Kidney glomerular epithelial cell (primary cell): ENCODE measurements at places on chromosomes 6 and 20.

GRCh38 chr6:117951783-117952182 is 44.7 kb downstream of the SLC35F1 start:
- DNase-seq = no peak

DNA sequence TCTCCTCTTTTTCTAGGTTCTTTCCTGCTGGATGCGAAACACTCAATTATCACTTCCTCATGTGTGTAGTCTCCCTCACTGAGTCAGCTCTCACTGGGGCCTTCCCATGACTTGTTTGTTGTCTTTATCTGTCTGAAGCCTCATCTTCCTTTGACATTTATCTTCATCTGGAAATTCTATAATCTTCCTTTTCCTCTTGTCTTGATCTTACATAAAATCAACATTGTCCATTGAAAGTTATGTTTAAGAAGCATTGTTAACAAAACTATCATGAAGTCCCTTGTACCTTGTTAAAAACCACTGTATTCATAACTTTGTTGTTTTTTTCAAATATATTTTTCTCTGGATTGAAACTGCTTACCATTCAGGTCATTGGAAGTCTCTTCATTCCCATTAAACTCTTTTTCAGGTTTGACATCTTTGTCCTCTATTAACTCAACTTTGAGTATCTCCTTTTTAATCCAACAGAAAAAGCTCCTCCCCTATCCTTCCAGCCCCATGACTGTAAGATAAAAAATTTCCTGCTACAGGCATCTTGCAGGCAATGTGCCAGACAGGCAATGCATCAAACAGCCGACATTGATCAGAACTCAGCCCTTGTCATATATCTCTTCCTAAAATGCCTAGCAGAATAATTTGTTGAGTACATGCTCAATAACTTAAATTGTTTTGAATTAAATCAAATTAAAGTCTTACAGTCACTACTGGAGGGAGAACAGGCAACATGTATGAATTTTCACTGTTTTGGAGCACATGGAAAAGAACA is 34.8 kb downstream of the MYLIP start:
- peak; percentile 36 for DNase-seq

GRCh38 chr6:55511122-55511800 is 67.7 kb downstream of the HMGCLL1 start:
- DNase-seq = no peak

DNA sequence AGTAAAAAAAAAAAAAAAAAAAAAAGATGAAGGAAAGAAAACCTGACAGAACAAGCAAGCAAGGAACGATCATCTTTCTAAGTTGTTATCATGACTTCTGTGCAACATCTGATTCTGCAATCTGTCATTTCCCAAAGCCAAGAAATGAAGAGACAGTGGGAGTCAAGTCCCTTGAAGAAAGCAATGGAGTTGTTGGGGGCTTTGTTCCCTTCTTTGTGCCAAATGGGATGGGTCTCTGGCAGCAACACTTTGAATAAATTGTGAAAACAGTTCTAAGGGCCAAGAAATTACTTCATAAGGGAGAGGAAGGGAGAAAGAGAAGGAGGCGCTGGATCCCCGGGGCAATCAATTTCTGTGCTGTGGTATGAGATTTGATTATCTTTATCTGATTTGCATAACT is 33.3 kb upstream of the RSPO3 start:
- no peak for DNase-seq

GRCh38 chr6:56374841-56375369 is 127.5 kb upstream of the COL21A1 start:
- DNase-seq = peak; percentile 25

DNA sequence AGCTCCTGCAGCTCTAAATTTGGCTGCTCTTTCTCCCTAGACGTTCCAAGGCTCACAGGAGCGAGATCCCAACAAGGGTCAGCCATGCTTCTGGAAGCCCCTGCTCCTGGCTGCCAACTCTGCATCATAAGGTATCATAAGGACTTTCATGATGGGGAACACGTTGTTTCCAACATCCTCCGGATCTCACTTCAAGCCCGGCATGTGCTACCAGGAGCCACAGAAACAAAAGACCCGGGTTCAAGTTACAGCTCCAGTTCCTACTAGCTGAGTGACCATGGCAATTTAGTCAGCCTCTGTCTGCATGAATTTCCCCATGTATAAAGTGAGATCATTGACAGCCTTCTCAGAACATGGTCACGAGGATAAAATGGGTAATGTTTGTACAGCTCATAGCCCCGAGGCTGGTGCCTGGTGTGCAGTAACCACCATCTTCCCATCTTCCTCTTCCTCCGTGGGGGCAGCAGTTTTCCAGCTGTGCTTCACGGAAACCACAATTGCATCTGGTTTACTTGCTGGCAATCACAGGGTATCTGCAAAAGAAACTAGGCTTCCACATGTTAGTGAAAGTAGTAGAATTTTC is 209.0 kb upstream of the ECI2 start:
- no peak for DNase-seq
